ENCODE measurements at places on chromosomes 5 and 9.

DNA sequence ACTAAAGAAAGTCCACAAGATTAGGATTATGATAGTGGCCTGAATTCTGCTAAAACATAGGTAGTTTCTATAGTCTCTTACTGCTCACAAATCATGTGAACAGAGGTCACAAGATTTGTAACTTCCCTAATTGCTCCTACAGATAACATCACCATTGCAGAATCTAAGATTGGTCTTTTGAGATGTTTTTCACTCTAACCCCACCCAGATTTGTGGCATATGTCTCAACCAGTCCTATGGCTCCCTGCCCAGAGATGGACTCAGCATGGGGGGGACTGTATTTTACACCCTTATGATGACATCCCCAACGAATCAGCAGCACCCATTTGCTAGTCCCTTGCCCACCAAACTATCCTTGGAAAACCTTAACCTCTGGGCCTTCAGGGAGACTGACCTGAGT, 1046.2 kb downstream of the CDH12 start:
- no peak for DNase-seq

DNA sequence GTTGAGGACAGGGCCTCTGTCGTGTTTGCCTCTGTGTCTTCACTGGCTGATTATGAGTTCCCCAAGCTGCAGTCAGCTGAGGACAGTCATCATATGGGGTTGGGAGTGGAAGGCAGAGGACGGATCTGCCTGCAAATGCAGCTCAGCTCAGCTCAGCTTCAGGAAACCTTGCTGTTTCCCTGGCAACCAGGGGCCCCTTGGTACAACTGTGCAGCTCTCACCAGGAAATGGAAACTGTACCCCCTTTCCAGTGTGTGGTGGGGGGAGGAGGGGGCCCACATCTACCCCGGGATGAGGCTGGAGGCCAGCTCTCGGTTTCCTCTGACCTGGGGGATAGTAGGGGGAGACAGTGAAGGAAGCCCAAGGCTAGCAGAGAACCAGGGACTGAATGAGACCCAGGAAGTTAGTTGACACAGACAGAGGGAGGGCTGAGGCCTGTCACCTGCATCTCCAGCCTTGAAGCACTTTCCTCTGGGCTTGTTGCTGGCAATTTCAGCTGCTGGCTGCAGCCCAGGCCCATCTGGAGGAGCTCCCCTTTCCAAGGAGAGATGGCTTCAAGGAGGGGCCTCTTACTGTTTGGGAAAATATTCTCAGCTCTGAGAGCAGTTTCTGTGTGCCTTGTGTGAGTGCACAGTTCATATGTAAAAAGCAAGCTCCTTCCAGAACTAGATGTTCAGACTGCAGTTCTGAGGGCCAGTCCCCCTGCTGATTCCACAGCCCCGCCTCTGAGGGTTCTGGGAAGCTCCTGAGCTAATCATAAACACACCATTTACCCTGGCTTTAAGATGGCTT, 6.9 kb downstream of the ANXA6 start:
- DNase-seq: no peak

- DNase-seq: no peak
Observed at GRCh38 chr9:130939405-130940026, 469 bp upstream of the FIBCD1 start.

DNA sequence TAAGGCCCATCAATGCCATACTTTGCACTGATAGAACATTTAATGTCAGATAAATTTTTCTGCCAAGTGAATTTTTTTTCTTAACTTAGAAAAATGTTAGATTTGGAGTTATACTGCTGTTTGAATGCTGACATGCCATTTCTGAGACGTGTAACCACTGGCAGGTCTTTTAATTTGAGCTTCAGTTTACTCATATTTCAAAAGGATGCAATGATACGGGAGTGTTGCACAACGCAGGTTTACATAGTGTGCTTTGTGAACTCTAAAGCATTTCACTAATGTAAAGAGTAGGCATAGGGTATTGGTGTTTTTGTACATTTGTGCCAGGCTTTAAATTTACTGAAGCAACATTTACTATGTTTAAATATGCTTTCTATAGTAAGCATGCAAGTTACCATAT, 4.2 kb downstream of the ZBTB43 start:
- DNase-seq: no peak

DNA sequence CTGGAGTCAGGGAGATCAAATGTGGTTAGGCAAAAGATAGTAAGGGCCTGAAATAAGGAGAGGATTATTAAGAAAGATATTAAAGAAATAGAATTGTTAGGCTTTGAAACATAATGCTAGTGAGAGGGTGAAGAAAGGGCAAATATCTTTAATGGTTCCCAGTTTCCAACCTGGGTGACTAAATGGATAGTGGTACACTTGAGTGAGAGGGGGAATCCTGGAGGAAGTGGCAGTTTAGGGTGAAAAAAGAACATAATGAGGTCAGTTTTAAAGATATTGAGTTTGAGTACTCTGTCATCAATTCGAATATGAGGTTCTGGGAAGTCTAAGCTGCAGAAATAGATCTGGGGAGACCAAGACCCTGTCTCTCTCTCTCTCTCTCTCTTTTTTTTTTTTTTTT, 18.9 kb downstream of the DNAI1 start:
- DNase-seq: no peak

DNA sequence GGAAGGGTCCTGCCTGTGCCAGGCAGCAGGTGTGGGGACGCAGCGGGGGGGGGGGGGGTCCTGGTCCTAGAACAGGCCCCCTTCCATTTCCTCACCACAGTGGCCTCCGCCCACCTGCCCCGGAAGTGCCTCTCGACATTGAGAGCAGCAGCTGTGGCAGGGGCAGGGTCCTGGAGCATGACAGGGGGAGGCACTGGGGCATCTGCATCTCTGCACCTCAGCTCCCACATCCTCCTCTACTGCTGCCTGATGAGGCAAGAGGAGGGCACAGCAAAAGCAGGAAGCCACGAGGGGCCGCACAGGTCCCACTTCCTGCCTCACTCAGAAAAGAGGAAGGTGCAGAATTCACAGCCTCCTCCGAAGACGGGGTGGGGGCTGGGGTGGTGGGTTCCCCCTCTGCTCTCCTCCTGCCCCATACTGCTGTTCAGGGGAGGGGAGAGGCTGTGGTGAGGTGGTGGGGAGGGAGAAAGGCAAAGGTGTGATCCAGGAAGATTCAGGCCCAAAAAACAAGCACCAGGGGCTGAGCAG, 14.8 kb downstream of the AKNA start:
- DNase-seq: no peak

DNA sequence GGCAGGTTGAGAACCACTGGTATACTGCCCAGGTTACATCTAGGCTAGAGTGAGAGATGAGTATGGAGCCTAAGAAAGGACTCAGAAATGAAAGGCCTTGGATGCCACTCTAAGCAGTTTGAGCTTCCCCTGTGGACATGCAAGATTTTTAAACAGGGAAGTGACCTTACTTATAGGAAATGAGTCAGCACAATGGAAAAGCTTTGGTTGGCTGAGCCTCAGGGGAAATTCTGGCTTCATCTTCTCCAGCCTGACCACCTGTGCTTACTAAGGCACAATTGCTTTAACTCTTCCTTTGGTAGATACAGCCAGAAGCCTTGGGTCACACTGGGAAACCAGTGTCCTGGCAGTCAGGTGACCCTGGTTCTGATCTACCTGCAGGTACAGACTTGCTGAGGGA, 380.2 kb upstream of the ZNF462 start:
- no peak for DNase-seq
